ENCODE measurements at places on chromosomes 4 and X. TPM values are rescaled to one million over a fixed set of nuclear protein-coding genes. Genes with fewer than 3 reads are reported as not detected.

NUP62CL gene
- total RNA-seq, result not detected

CTAG2 gene
- total RNA-seq, result not detected

IQCM gene
- total RNA-seq, result not detected

PLP1 gene
- 1.7 TPM for total RNA-seq

PLXNB3 gene
- total RNA-seq, result 40.8 TPM

TGIF2LX gene
- not detected for total RNA-seq

RBM46 gene
- total RNA-seq, result not detected

SLBP gene
- 29.8 TPM for total RNA-seq

CCNA2 gene
- total RNA-seq, result 2.5 TPM

FGF5 gene
- total RNA-seq, result not detected

TMEM156 gene
- total RNA-seq, result not detected

HSD17B13 gene
- 0.71 TPM for total RNA-seq

GPRASP3 gene
- 4.2 TPM for total RNA-seq

AGTR2 gene
- total RNA-seq, result not detected

JAKMIP1 gene
- total RNA-seq, result 0.81 TPM

SYP gene
- 6.9 TPM for total RNA-seq

FOXR2 gene
- total RNA-seq, result not detected
